ENCODE measurements at places on chromosomes 2 and 18.
A peak's percentile ranks its signal among the peaks of the same experiment; 100 is the strongest.

DNA sequence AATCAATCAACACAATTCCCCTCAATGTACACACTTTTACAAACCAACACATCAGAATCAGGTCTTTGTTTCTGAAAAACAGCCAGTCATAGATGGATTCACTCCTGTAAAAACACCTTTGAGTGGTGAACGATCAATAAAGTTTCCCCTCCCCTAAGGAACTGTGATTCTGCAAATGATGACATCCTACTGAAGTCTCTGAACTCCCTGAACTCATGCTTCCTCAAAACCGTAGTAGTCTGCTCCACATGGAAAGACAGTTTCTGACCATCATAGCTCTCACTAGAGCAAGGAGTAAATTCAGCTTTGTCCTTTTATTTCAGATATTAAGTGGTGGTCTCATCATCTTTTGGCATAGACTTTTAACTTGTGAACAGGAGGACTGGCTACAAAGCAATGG, 43.5 kb upstream of the ACTR3 start:
- DNase-seq: no peak

DNA sequence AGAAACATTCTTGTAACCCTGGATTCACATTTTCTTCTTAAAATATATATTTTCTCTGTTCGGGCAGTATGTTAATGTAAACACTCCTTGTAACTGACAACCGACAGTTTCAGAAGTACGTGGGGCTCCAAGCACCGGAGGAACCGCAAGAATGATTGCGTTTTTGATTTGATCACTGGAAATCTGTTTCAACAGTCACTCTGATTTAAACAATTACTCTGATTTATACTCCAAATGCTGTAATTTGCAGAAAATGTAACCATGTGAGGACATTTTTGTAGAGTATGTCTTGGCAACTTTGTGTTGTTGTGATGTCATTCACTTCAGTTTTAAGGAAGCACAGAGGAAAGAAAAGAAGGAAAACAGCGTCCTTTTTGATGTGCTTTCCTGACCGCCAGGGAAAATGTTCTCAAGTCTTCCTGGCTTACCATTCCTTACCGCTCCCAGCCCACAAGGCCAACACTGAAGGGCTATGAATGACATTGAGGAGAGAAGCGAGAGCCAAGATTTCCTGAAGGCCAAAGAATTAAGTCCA, 77.7 kb downstream of the APOB start:
- DNase-seq: no peak

DNA sequence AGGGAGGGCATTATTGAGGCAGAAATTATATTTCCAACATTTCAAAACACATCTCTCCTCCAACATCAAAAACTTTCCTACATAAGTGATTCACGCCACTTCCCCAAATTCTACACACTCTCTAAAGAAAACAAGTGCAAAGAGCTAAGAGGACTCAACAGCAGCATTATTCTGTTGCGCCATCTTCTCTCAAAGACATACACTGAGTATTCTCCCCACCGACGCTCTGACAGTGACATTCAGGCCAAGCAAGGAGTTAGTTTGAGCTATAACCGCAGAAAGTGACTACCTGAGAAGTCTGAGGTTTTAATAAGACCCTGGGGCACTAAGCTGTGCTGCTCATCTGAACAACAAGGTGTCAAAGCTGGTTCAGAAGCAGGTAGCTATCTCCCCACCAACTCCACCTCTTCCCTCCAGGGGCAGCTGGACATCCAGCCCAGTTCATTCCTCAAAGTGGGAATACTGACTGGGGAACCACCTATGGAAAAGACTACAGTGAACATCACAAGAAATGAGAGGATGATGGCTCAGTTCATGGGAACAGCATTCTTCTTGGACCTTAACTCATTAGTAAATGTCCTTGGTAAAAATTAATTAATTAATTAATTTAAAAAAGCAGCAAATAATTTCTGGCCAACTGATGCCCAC, 309.5 kb upstream of the CCDC68 start:
- DNase-seq: no peak

DNA sequence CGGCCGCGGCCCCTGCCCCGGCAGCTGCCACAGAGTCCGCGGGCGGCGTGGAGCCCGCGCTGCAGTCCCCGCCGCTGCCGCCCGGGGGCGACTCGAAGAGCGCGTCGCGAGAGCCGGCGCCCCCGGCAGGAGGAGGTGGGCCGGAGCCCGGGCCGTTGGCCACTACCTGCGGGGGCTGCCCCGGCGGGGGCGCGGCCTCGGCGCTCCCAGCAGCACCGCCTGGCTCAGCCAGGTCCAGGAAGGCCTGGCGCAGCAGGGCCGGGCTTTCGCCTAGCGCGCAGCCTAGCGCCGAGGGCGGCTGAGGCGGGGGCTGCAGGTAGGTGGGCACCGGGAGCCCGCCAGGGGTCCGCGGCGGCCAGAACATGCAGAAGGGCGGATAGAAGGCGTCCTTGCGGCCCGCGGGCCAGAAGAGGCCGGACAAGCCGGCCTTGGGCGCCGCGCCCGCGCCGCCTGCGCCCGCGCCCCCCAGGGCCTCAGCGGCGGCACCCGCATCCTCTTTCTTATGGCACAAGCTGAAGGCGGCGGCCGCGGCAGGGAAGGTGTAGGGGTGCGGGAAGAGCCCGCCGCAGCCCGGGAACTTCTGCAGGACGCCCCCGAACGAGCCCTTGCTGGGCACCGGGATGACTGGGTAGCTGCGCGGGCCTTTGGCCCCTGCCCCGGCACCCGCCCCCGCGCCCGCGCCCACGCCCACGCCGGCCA, 3.9 kb downstream of the SKOR2 start:
- DNase-seq: no peak

GRCh38 chr2:69770193-69770702, 28.3 kb downstream of the ANXA4 start:
- peak; percentile 77 for DNase-seq

DNA sequence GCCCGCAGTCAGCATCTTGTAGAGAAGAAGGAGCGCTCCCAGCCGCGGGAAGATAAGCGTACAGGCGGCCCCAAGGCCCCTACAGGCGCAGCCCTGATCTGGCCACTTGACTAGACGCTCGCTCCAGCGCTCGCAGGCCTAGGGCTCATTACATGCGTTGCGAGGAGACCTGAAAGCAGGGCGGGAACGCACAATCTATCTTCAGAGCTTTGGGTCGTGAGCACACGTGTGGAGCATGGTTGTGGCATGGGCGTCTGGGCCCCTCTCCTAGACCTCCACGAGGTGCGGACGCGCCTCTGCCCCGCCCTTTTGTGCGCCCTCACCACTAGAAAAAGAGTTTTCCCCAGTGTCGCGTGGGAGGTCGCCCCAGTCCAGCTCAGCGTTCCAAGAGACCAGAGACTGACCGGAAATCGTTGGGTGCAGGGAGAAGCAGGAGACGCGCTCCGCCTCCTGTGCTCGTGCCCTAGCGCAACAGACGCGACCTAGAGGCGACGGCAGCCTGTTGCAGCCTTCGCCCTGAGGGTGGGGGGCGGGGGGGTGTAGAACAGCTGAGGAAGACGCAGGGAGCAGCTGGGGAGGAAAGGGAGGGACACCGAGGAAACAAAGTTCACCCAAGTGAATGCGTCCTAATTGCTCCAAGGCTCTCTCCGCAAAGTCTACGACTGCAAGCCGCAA, 12.6 kb downstream of the NR4A2 start:
- DNase-seq: no peak

DNA sequence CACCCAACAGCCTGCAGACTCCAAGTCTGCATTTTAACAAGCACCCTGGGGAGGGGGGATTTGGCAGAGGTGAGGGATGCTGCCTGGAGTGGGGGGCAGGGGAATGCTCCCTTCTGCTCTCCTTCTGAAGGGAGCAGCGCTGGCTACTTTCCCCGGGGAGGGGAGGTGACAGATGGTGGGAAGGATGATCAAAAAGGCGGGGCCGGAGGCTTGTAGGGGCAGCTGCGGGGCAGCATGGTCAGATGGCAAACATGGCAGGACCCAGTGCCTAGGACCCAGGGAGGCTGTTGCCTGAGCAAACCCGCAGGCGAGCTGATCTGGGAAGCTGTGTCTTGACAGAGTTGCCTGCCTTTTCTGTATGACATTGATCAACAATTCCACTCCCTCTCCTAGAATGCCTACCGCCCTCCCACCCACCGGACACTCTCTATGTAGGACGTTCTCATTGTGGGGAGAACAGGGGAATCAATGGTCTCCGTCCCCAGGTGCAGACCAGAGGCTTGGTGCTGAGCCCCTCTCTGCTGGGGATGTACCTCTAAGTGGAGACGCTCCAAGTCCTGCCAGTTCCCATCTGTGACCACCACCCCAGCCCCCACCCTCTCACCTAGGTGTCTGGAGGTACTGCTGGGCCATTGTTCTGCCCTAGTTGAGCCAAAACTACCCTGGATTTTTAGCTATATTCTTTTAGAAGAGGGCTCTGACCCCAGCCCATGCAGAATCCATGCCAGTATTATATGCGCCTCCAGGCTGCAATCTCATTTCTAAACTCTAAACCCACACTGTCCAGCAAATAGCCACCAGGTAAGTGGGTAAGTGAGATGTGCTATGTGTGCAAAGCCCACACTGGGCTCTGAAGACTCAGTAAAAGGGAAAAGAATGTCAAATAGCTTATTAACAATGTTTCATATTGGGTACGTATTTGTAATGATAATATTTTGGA, 89.7 kb upstream of the SEC11C start:
- no peak for DNase-seq

- no peak for DNase-seq
These were observed 90.5 kb upstream of the ITGB6 start for GRCh38 chr2:160290598-160290997.

DNA sequence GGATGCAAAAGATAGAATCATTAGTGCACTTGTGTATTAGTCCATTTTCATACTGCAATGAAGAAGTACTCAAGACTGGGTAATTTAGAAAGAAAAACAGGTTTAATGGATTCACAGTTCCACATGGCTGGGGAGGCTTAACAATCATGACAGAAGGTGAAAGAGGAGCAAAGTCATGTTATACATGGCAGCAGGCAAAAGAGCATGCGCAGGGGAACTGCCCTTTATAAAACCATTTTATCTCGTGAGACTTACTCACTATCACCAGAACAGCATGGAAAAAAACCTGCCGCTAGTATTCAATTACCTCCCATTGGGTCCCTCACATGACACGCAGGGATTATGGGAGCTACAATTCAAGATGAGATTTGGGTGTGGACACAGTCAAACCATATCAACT, 129.4 kb downstream of the SCG2 start:
- no peak for DNase-seq

All from SK-MEL-5 (cell line).